Esophagus mucosa (tissue), 1 donor: ENCODE measurements at places on chromosomes 5 and 9. TPM values are rescaled to one million over a fixed set of nuclear protein-coding genes. Genes with fewer than 3 reads are reported as not detected.

Gene RABEPK
- total RNA-seq, result 15.0 TPM

Gene BARHL1
- not detected for total RNA-seq

Gene UGCG
- total RNA-seq, result 61.0 TPM

Gene TYRP1
- not detected for total RNA-seq

Gene KIF24
- total RNA-seq, result 2.0 TPM

Gene KIF12
- 0.56 TPM for total RNA-seq

Gene IFNA5
- total RNA-seq, result not detected

Gene MARVELD2
- total RNA-seq, result 25.7 TPM

Gene SPATA31E1
- total RNA-seq, result not detected

Gene DMRT2
- 0.12 TPM for total RNA-seq

Gene FOXD4L3
- not detected for total RNA-seq

Gene LCN1
- total RNA-seq, result not detected

Gene INSL4
- total RNA-seq, result not detected

Gene WNK2
- total RNA-seq, result 0.92 TPM

Gene IQGAP2
- total RNA-seq, result 4.2 TPM

Gene DAPK1
- total RNA-seq, result 5.4 TPM

Gene ADAMTS19
- not detected for total RNA-seq

Gene SH3GLB2
- 101 TPM for total RNA-seq

Gene SELENOP
- 95.9 TPM for total RNA-seq

Gene SLC1A3
- 14.7 TPM for total RNA-seq

Gene PAXX
- total RNA-seq, result 33.1 TPM

Gene PHF24
- 0.48 TPM for total RNA-seq

Gene DBN1
- total RNA-seq, result 27.2 TPM

Gene C5orf63
- 5.1 TPM for total RNA-seq

Gene IFNK
- total RNA-seq, result not detected

Gene PITX1
- total RNA-seq, result 689 TPM

Gene NKD2
- total RNA-seq, result 1.1 TPM

Gene TERT
- not detected for total RNA-seq

Gene TAF11L14
- not detected for total RNA-seq

Gene ARL14EPL
- total RNA-seq, result not detected

Gene PTAR1
- total RNA-seq, result 19.8 TPM

Gene SHC3
- 1.4 TPM for total RNA-seq

Gene NNT
- 34.2 TPM for total RNA-seq

Gene LCN2
- 525 TPM for total RNA-seq

Gene PCDHA9
- total RNA-seq, result 0.04 TPM

Gene SCGB3A2
- not detected for total RNA-seq

Gene RNF183
- 4.2 TPM for total RNA-seq

Gene NACC2
- 7.0 TPM for total RNA-seq

Gene STOML2
- 126 TPM for total RNA-seq

Gene SLC34A3
- total RNA-seq, result 0.68 TPM

Gene TOR2A
- total RNA-seq, result 9.5 TPM

Gene SV2C
- 0.12 TPM for total RNA-seq

Gene PCDHGB1
- total RNA-seq, result 0.92 TPM

Gene HSPB3
- total RNA-seq, result not detected
